ENCODE measurements at places on chromosomes 16 and 17. TPM values are rescaled to one million over a fixed set of nuclear protein-coding genes. Genes with fewer than 3 reads are reported as not detected.

Gene METTL23
- polyA plus RNA-seq, result 54.4 TPM

Gene EXOC3L1
- not detected for polyA plus RNA-seq

Gene UQCRC2
- 245 TPM for polyA plus RNA-seq

DNA sequence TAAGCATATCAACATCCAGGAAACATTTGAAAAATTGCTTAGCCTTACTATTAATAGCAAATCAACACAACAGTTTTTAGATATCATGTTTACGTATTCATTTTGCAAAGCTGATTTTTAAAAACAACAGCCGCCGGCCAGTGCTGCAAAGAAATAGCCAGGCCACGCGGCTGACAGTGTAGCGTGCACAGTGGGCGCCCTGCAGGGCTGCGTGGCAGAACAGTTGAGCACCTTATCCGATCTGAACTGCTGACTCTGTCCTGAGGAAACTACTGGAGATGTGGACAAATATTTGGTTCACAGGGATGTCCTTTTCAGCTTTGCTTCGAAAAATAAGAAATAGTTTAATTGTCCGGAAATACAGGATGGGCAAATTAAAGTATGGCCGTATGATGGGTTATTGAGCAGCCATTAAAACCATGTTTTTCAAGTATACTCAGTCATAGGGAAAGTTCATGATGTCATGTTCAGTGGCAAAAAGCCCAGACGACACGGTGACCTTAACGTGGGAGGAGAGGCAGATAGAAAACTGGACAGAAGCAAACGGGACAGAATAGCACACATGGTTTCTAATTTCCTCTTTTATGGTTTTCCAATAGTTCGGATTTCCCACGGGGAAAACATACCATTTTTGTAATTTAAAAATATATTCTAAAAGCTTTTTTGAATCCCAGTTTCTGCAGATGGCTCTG is 52.4 kb upstream of the ENDOV start:
- no peak for DNase-seq

DNA sequence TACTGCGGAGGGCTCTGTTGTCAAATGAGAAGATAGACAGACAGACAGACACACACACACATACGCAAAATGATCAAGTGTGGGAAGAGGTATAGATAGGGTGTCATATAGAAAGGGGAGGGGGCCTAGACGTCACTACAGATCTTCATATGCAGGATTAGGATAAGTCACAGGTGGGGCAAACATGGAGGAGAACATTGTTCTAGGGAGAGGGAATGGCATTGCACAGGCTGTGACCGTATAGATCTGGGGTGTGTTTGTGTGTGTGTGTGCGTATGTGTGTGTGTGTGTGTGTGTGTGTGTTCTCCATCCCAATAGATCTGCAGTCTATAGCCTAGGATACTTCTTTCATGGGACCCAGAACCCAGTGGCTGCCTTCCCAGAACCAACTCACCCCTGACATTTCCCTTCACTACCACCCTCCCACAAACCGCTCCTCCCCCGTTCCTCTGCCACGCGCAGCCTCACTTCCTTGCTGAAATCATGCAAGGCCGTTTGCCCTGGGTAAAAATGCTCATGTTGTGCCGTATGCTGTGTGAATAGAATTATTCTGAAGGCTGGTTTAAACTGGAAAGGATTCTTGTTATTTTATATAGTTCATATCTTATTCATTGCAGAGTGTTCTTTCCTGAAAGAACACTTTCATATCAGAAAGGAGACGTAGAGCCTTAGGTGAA is 50.5 kb upstream of the CCL1 start:
- no peak for DNase-seq
